ENCODE measurements at places on chromosomes 11 and 22.
A peak's percentile ranks its signal among the peaks of the same experiment; 100 is the strongest.

DNA sequence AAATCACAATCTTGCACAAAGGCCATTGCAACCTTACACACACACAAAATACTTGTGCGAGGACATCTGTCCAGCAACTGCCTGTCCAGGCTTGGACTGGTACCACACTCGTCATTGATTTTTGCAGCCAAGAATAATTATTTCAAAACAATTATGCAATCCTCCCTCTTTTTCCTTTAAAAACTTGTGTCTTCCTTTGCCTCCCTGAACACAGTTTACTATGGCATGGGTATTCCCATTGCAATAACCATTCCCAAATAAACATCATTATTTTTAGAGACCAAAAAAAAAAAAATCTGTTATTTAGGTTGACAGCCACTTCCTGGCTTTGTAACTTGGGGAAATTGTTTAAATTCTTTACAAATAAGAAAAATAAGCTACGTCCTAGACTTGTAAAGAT is 54.0 kb downstream of the C11orf91 start:
- no peaks in the 10 kb centered on the region for H3K4me1 ChIP-seq
- no peaks in the 10 kb centered on the region for H3K36me3 ChIP-seq
- H3K27ac ChIP-seq = no peak overlapping the region
- no peak for DNase-seq
- H3K27me3 ChIP-seq = peaks cover 4% of the 10 kb centered on the region

DNA sequence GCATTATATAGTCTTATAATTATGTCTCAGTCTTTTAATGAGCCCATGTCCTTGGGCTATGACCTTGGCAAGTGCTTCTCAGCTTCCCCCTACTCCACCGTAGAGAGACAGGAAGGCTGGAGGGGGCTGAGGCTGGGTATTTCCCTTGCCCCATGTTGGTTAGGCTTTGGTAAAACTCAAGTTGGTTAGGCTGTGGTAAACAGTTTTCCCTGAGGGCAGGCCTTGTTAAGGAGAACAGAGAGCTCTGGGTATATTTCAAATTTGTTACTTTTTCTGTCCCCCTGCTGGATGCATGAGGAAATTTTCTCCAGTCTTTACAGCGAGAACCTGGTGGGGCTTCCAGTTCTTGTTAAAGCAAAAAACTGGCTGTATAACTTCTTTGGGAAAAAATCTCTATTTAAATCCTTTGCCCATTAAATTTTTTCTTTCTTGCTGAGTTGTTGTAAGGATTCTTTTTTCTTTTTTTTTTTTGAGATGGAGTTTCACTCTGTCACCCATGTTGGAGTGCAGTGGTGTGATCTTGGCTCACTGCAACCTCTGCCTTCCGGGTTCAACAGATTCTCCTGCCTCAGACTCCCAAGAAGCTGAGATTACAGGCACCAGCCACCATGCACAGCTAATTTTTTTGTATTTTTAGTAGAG is 12.2 kb upstream of the DCHS1 start:
- no peak overlapping the region for H3K4me3 ChIP-seq
- H3K27ac ChIP-seq = no peak overlapping the region
- no peaks in the 10 kb centered on the region for H3K36me3 ChIP-seq
- no peak for DNase-seq

GRCh38 chr11:117145393-117145761 is 1.3 kb downstream of the PAFAH1B2 start:
- peaks cover 40% of the 10 kb centered on the region for H3K4me1 ChIP-seq
- H3K4me3 ChIP-seq = peak overlapping the region; percentile 100
- peaks cover 10% of the 10 kb centered on the region for H3K27me3 ChIP-seq
- H3K36me3 ChIP-seq = peaks cover 42% of the 10 kb centered on the region
- H3K27ac ChIP-seq = peak overlapping the region; percentile 98

GRCh38 chr11:23765682-23766252 is 731.1 kb upstream of the LUZP2 start:
- H3K4me1 ChIP-seq = no peaks in the 10 kb centered on the region
- no peak overlapping the region for H3K27ac ChIP-seq
- no peak overlapping the region for H3K4me3 ChIP-seq
- H3K36me3 ChIP-seq = no peaks in the 10 kb centered on the region
- DNase-seq = no peak

DNA sequence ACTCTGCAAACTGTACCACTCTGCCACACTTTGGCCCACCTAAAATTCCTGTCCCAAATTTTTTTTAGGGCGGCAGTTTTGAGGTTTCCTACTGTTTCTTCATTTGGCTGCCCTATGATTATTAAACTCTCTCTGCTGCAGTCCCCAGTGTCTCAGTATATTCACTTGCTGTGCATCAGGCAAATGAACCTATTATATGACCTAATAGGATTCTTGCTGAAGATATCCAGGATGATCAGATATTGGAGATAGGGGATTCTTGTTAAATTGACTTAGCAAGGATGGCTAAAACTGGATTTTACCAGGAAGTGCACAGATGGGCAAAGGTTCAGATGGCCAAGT is 410.8 kb upstream of the DDI1 start:
- H3K27ac ChIP-seq = no peak overlapping the region
- no peaks in the 10 kb centered on the region for H3K36me3 ChIP-seq
- H3K4me1 ChIP-seq = no peaks in the 10 kb centered on the region
- no peak overlapping the region for H3K4me3 ChIP-seq
- no peaks in the 10 kb centered on the region for H3K27me3 ChIP-seq

DNA sequence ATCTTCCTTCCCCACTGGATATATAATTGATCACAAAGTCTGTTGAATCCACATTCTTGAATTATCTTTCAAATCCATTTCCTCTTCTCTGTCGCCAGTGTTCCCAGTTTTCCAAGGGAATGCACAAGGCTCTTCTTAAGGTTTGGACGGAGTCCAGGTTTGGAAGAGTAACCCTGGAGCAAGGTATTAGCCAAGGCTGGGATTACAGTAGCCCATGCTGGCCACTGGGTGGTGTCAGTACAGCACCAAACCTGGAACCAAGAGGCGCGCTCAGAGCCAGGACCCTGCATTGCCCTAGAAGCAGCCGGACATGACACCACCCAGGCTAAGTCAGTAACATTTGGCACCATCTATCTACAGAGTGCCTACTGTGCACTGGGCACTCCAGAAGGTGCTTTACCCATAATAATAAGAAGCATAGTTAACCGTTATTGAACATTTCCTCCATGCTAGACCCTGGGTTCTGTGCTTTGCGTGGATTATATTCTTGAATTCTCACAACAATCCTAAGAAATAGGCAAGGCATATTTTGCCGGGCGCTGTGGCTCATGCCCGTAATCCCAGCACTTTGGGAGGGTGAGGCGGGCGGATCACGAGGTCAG is 48.0 kb upstream of the CLPB start:
- H3K4me1 ChIP-seq = no peaks in the 10 kb centered on the region
- peaks cover 3% of the 10 kb centered on the region for H3K27me3 ChIP-seq
- no peak overlapping the region for H3K27ac ChIP-seq
- no peaks in the 10 kb centered on the region for H3K36me3 ChIP-seq
- no peak overlapping the region for H3K4me3 ChIP-seq

DNA sequence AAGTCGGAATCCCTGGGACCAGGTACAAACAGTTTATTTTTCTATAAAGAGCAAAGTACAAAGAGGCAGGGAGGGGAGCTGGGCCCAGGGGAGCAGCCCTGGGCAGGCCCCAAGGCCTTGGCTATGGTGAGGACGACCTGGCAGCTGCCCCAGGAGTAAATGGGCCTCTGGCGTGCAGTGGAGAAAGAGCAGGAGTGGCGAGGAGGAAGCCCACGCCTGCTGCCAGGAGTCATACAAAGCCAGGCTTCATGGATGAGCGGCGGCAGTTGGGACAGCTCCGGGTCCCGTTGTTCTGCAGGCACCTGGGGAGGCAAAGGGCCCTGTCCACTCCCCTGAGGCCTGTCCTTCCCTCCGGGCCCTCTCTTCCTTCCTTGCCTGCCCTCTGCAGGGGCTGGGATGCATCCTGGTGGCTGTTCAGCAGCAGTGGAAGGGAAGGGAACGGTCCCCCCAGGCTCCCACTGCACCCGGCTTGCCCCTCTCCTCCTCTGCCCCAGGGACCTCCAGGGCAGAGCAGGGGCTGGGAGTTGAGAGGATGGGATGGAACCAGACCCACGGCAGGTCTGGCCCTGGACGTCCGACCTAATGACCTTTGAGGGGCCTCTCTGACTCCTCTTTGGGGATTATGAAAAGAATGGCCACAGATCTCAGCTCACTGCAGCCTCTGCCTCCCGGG is 11.1 kb downstream of the RAPSN start:
- H3K4me3 ChIP-seq = no peak overlapping the region
- DNase-seq = no peak
- peaks cover 7% of the 10 kb centered on the region for H3K27me3 ChIP-seq
- no peaks in the 10 kb centered on the region for H3K36me3 ChIP-seq

- DNase-seq = no peak
- no peak overlapping the region for H3K4me3 ChIP-seq
- H3K27ac ChIP-seq = no peak overlapping the region
- H3K27me3 ChIP-seq = no peaks in the 10 kb centered on the region
- H3K36me3 ChIP-seq = no peaks in the 10 kb centered on the region
These were observed 123.8 kb upstream of the CCDC179 start for GRCh38 chr11:22984045-22984444.

- no peaks in the 10 kb centered on the region for H3K4me1 ChIP-seq
- no peak overlapping the region for H3K27ac ChIP-seq
- DNase-seq = no peak
- no peak overlapping the region for H3K4me3 ChIP-seq
- H3K27me3 ChIP-seq = peaks cover 48% of the 10 kb centered on the region
These were observed 65.1 kb upstream of the USP47 start for GRCh38 chr11:11776714-11777113.

- peaks cover 5% of the 10 kb centered on the region for H3K36me3 ChIP-seq
- no peak for DNase-seq
- peak overlapping the region; percentile 42 for H3K27ac ChIP-seq
- H3K4me3 ChIP-seq = no peak overlapping the region
- H3K27me3 ChIP-seq = no peaks in the 10 kb centered on the region
These were observed 16.0 kb downstream of the ZNRF3 start for GRCh38 chr22:28899199-28899853.

DNA sequence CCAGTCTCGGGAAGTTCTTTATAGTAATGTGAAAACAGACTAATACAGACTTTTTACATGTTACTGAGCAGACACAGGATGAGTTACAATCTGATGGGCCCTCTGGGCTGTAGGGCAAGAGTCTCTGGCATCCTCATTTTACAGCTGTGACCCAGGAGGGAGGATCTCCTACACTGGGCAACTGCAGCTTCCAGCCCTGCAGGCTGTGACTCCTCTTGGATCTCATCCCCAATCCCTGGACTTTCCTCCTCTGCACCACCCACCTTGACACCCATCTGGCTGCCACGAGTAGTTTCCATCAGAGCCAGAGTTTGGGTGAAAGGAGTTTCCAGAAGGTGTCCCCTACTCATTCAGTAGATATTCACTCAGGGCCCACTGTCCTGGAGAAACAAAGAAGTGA is 48.9 kb upstream of the MYEOV start:
- H3K27me3 ChIP-seq = peaks cover 33% of the 10 kb centered on the region
- H3K4me3 ChIP-seq = no peak overlapping the region
- no peak overlapping the region for H3K27ac ChIP-seq
- DNase-seq = no peak
- H3K4me1 ChIP-seq = peaks cover 33% of the 10 kb centered on the region

DNA sequence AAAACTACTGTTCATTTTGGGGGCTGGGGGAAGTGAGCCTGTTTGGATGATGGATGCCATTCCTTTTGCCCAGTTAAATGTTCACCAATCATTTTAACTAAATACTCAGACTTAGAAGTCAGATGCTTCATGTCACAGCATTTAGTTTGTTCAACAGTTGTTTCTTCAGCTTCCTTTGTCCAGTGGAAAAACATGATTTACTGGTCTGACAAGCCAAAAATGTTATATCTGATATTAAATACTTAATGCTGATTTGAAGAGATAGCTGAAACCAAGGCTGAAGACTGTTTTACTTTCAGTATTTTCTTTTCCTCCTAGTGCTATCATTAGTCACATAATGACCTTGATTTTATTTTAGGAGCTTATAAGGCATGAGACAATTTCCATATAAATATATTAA is 87.1 kb upstream of the BIRC3 start:
- H3K4me1 ChIP-seq = peaks cover 7% of the 10 kb centered on the region
- no peak for DNase-seq
- no peaks in the 10 kb centered on the region for H3K27me3 ChIP-seq
- peaks cover 85% of the 10 kb centered on the region for H3K36me3 ChIP-seq

- no peak overlapping the region for H3K27ac ChIP-seq
- no peak for DNase-seq
- H3K36me3 ChIP-seq = no peaks in the 10 kb centered on the region
These were observed 555.0 kb downstream of the BRD1 start for GRCh38 chr22:49272546-49273125.

- no peak for DNase-seq
- H3K27ac ChIP-seq = no peak overlapping the region
- peaks cover 10% of the 10 kb centered on the region for H3K36me3 ChIP-seq
- H3K4me3 ChIP-seq = no peak overlapping the region
- peaks cover 5% of the 10 kb centered on the region for H3K4me1 ChIP-seq
- H3K27me3 ChIP-seq = no peaks in the 10 kb centered on the region
These were observed 651 bp upstream of the C11orf42 start for GRCh38 chr11:6204706-6205105.

DNA sequence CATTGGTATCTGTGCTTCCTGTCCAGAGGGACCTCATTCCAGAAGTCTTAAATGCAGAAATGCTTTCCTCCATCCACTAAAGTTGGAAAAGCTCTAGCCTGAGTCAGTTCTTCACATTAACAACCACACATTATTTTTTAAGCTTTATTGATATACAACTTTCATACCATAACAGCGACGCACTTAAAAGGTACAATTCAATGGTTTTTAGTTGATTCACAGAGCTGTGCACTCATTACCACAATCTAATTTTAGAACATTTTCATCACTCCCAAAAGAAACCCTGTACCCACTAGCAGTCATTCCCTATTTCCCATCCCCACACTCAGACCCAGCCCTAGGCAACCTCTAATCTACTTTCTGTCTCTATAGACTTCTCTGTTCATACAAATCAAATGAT is 27.6 kb downstream of the GALNT18 start:
- no peaks in the 10 kb centered on the region for H3K36me3 ChIP-seq
- peaks cover 21% of the 10 kb centered on the region for H3K4me1 ChIP-seq
- DNase-seq = no peak
- no peak overlapping the region for H3K4me3 ChIP-seq
- H3K27me3 ChIP-seq = peaks cover 7% of the 10 kb centered on the region

DNA sequence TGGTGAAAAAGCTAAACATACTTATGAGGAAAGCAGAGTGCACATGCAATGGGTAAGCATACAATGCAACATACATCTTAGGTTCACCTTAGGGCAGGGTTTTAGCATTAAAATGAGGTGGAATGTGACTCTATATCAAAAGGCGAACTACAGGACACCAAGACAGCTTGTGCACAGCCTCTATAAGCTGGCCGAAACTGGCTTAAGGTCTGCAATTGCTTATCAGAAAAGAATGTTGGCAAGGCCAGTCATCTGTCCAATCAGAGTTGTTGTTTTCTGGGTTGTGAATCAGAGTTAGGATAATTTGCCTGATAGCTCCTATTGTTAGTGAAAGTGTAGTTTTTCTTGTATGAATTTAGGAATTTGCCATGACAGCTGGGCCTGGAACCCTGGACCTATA is 76.5 kb downstream of the LRRC4C start:
- H3K36me3 ChIP-seq = no peaks in the 10 kb centered on the region
- no peak overlapping the region for H3K27ac ChIP-seq
- no peaks in the 10 kb centered on the region for H3K4me1 ChIP-seq

GRCh38 chr22:33969045-33969444 is 48.8 kb upstream of the LARGE1 start:
- no peaks in the 10 kb centered on the region for H3K36me3 ChIP-seq
- no peak overlapping the region for H3K4me3 ChIP-seq
- peaks cover 26% of the 10 kb centered on the region for H3K4me1 ChIP-seq
- no peak overlapping the region for H3K27ac ChIP-seq
- no peak for DNase-seq
